ENCODE measurements at places on chromosomes 7 and 10.

- DNase-seq, result no peak
Measured at GRCh38 chr10:98458809-98459784, 12.4 kb upstream of the HPS1 start.

- DNase-seq, result no peak
Measured at GRCh38 chr10:5159126-5159525, 25.8 kb downstream of the AKR1C8 start.

- DNase-seq, result no peak
Measured at GRCh38 chr10:29973921-29974320, 85.5 kb downstream of the JCAD start.

- no peak for DNase-seq
Measured at GRCh38 chr10:130711072-130711471, 574.9 kb downstream of the GLRX3 start.

GRCh38 chr10:72278668-72279393, 5.1 kb downstream of the DDIT4 start:
- no peak for DNase-seq

DNA sequence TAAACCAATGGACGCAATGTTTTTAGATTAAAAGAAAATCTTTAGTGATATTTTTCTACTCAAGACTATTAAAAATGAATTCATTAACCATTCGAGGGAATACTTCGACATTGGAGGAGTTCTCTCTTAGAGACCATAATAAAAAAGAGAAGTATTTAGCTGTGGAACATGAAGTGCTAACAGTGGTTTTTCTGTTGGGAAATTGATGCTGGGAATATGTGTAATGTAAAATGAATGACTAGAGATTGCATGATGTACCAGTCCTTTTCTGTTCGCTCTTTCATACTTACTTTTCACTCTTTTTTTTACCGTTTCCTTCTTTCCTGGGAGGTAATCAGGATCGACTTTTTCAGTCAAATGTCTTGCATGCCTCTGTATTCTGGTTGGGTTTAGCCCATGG, 41.3 kb downstream of the ST7 start:
- no peak for DNase-seq

DNA sequence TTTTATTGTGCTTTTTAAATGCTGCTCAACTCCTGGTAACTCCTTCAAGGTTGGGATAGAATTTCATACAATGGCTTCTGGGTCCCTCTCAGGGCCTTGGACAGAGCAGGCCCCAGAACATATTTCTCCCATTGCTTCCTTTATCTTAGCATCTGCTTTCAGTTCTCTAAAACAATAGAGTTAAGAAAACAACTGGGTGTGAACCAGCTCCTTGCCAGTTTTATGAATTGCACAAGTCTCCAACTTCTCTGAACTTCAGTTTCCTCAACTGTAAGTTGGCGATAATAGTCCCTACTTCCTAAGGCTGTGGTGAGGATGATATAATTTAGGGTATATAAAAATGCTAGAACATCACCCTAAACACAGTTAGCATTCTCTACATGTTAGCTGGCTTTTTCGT, 77.0 kb upstream of the INHBA start:
- DNase-seq, result no peak

- DNase-seq, result no peak
Measured at GRCh38 chr7:127396184-127396583, 3.7 kb upstream of the ZNF800 start.

DNA sequence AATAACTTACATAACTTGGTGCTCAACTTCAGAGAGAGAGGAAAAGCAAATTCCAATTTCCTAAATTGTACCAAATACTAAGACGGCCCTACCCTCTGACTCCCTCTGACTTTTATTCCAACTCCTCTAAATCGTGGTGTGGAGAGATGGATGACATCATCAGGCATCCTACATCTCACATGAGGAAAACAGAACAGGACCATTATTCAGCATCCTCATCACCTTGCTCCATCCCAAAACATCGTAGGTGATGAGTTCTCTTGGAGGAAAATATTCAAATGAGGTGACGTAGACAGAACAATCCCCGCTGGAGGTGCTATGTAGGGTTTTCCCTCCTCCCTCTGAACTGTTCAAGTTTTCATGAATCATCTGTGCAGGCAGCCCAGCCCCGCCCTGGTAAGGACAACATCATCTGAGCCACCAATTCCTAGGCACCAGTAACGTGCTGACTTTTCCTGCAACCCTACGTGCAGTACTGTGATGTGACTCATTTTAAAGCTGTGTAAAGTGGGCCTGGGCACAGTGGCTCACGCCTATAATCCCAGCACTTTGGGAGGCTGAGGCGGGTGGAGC, 167.2 kb downstream of the CALN1 start:
- no peak for DNase-seq

GRCh38 chr10:43854007-43854406, 205.3 kb upstream of the ZNF32 start:
- DNase-seq, result no peak

GRCh38 chr7:19439517-19439916, 269.3 kb downstream of the POLR1F start:
- DNase-seq, result no peak

DNA sequence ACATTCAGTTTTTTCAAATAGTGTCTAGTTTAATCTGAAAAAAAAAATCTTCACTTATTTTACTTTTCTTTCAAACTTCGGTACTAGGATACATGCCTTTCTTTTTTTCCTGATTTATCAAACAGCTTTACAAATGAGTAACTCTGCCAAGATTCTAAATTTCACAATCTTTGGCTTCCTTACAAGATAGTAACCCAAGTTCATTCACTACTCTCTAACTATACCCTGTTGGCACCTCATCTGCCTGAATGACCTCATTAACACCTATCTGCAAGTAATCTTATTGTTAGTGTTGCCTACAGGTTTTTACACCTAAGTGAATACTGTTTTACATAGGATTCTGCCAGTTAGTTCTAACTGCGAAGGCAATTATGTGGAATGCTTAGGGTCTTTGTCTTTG, 159.8 kb downstream of the FOXP2 start:
- DNase-seq, result no peak

DNA sequence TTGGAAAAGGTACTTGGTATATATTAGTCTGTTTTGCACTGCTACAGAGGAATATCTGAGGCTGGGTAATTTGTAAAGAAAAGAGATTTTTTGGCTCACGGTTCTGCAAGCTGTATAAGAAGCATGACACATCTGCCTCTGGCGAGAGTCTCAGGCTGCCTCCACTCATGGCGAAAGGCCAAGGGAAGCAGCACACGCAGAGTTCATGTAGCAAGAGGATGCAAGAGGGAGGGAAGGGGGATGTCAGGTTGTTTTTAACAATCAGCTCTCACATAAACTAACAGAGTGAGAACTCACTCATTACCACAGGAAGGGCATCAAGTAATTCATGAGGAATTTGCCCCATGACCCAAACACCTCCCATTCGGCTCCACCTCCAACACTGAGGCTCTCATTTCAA, 484.8 kb upstream of the DPP6 start:
- no peak for DNase-seq

DNA sequence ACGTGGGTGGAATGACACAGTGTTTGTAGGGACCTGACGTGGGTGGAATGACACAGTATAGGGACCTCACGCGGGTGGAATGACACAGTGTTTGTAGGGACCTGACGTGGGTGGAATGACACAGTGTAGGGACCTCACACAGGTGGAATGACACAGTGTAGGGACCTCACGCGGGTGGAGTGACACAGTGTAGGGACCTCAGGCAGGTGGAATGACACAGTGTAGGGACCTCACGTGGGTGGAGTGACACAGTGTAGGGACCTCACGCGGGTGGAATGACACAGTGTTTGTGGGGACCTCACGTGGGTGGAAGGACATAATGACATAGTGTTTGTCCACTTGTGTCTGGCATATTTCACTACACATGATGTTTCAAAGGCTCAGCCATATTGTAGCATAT, 19.3 kb downstream of the PPP2R2D start:
- DNase-seq, result no peak

GRCh38 chr10:108801775-108802517, 1121.4 kb downstream of the XPNPEP1 start:
- DNase-seq, result no peak

GRCh38 chr10:120688928-120689327, 162.2 kb upstream of the WDR11 start:
- no peak for DNase-seq

- DNase-seq, result no peak
Measured at GRCh38 chr10:16602104-16602775, 80.6 kb upstream of the C1QL3 start.

- no peak for DNase-seq
Measured at GRCh38 chr7:79401254-79401653, 52.2 kb downstream of the MAGI2 start.

DNA sequence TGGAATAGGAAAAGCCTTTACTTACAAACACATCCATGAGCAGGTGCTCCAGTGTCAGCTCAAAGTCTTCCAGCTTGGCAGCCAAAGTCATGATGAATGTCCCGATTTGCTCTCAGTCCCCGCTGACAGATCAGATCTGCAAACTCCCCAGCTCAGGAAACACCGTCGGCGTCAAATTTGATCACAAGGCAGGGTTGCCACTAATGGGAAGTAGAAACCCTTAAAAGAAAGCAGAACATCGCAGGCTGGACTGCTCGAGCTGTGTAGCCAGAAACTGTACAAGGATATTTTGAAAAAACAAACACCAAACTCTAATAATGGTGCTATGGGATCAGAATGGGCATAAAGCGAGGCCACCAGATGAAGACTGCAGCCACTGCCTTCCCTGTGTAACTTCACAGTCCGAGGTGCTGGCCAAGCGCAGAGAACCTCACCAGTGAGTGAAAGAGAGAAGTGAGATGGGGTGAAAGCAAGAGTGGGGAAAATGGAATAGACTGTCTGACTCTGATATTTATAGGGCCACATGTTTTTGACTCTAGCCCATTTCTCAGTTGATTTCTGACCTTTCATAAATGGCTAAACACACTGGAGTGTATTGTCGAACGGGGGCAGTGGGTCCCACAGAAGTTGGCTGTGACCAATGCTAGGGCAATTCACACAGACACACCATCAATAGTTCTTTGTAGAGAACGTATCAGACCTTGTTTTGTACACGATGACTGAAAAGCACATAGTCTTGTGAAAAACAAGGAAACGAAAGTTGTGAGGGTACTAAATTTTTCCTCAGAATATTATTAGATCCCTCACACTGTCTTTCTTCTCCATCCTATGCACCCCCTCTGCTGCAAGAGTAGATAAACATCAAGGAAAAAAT, 306.2 kb downstream of the FRMD4A start:
- DNase-seq, result no peak

DNA sequence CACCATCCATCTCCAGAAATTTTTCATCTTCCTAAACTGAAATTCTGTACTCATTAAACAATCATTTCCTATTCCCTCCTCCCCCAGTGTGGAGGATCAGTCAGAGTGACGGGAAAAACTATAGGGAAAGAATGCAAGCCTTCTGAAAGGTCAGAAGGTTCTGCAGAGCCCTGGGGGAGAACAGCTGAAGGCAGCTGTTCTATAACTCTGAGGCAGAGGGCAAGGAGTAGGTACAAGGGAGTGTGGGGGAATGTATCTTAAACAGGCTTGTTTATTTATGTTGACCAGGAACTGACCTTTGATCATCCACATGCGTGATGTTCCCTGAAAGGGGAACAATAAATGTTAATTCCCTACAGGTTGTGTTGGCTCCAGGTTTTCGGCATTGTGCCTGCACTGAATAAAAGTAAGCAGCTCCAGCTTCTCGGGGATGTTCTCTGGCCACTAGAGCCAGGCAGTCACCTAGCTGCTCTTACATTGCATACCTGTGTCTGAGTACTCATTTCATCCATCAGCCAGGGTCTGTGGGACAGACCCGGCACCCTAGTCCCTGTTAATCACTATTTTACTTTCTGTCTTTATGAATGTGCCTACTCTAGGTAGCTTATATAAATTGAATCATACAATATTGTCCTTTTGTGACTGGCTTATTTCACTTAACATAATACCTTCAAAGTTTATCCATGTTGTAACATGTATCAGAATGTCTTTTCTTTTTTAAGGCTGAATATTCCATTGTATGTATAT, 5.8 kb downstream of the IFIT1 start:
- no peak for DNase-seq

DNA sequence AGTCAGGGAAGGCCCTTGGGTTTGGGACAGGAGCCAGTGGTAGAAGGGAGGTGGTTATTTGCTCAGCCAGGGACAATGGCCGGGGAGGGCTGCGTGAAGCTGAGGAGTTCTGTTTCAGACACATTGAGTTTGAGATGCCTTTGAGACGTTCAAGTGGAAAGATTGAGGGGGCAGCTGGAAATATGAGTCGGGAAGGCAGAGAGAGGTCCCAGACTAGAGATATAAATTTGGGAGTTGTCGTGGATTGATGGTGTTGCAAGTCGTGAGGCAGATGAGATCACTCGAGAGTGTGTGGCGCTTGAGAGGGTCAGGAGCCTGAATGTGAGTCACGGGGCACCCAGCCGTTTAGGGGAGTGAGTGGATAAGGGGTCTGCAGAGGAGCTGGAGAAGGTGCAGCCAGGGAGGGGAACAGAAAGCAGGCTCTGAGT, 73.3 kb downstream of the ZMIZ1 start:
- no peak for DNase-seq

- no peak for DNase-seq
Measured at GRCh38 chr7:108138911-108139310, 8.8 kb upstream of the LAMB4 start.

DNA sequence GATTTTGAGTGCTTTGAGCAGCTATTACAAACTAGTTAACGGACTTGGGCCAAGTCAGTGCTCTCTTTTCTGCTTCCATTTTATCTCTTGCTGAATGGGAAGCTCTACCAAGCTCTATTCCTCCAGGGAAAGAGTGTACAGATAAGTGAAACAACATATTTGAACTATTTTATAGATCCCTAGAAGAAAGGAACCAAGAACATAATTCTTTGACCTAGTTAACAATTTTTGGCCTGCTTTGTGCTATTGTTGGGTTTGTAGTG, 244.8 kb downstream of the PRKG1 start:
- no peak for DNase-seq

GRCh38 chr7:28505867-28506266, 93.5 kb downstream of the CREB5 start:
- no peak for DNase-seq

GRCh38 chr10:77756319-77757232, 119.0 kb upstream of the KCNMA1 start:
- no peak for DNase-seq

- DNase-seq, result no peak
Measured at GRCh38 chr7:29177963-29178600, 16.5 kb upstream of the CHN2 start.

GRCh38 chr7:100952641-100953040, 3.3 kb downstream of the MUC3A start:
- DNase-seq, result no peak

- no peak for DNase-seq
Measured at GRCh38 chr10:133126431-133127290, 33.4 kb upstream of the KNDC1 start.

DNA sequence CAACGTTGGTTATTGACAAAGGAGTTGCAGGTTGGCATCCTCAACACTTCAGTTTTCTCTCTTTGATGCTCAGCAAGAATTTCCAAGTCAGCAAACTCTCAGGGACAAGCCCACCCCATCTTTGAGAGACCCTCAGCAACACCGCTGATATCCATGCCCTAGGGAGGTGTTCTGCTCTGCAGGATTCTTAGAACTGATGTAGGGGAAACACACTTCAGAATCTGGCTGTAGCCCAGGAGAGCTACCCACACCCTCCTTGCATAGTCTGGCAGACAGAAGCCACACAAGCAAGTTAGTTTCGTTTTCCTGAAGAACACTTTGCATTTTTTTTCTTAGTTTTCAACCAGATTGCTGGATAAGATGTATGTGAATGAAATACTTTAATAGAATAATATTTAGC, 822 bp downstream of the SAMD9L start:
- DNase-seq, result no peak

GRCh38 chr10:4766454-4766853, 59.6 kb upstream of the AKR1E2 start:
- DNase-seq, result no peak

Measured in substantia nigra (tissue), 51 donors.